ENCODE measurements at places on chromosomes 1 and 21.

- DNase-seq = no peak
Measured at GRCh38 chr1:85495556-85495955, 30.6 kb upstream of the DDAH1 start.

DNA sequence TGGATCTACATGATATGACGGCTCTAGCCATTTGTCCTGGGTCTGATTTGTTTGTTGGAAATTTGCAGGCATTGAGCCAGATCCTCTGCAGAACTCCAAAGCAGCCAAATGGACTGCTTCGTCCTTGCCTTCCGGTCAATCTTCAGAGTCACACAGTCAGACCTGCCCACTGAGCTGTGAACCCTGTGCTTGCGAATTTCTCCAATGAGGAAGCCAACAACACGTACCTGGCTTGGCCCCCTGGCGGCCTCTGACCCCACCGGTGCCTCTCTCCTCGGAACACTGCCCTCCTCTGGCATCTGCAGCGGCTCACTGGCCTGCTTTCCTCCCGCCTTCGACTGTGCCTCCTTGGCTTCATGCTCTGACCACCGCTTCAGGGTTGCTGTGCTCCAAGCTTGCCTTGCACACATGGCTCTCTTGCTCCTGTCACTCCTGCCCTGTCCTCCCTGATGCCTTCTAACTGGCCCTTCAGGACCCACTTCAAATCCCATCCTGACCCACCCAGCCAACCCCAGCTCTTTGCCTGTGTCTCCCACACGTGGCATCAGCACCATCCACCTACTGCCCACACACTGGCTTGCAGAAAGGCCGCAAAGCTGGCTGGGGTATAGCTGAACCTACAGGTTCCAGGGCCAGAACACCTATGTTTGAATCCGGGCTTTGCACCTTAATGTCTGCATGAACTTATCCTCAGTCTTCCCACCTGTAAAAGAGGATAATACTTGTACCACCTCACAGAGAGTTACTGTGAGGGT, 128.2 kb downstream of the KCNN3 start:
- no peak for DNase-seq

GRCh38 chr1:32411261-32411660, 17.0 kb upstream of the BSDC1 start:
- DNase-seq = no peak

DNA sequence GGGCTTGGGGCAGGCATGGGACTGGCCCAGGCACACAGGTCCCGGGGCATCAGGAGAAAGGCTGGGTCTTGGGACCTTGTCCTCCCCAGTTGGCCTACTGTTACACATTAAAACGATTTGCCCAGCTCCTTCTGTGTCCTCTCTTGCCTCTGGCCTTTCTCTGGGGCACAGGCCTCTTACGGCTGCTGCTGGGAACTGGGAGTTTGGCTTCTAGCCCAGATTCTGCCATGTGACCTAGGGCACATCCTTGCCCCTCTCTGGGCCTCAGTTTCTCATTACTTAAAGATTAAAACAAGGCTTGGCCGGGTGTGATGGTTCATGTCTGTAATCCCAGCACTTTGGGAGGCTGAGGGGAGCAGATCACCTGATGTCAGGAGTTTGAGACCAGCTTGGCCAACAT, 14.0 kb downstream of the KDF1 start:
- DNase-seq = no peak

GRCh38 chr1:154863315-154864174, 6.5 kb downstream of the KCNN3 start:
- no peak for DNase-seq

- no peak for DNase-seq
Measured at GRCh38 chr21:17949421-17949820, 130.3 kb upstream of the C21orf91 start.

DNA sequence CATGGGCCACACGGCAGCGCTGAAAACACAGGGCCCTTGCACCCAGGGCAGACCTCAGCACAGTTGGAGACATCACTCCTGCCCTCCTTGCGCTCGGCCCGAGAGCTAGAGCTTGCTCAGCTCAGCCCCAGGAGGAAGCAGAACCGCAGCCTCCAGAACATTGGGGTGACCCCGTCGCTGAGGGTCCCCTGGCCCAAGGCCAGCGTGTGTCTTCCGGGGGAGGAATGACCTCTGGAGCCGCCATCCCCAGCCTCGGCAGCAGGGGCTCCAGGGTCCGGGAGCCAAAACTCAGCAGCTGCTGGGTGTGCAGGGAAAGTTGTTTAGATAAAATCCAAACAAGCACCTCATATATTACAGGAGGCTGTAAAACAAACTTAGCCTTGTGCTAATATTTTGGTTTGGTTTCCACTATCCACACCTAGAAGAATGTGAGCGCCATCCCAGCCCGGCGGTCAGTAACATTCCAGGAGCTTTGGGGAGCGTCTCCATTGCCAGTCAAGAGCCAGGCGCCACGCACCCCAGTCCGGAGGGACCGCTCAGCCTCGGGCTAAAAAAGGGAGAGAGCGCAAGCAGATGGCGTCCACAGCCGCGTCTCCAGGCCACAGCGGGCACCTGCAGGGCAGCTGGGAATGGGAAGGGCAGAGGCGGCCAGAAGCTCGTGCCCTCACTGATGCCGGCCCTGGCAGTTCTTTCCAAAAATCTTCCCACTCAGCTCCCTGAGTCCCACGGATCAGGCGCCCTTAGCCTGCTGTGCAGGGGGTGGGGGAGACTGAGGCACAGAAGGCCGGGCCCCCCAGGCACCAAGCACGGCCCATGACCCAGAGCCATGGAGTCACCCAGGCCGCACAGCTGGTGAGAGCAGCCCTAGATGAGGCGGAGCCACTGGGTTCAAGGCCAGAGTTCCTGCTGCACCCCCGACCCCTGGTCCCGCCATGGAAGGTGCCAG, 52.0 kb downstream of the SLX9 start:
- no peak for DNase-seq

- DNase-seq = no peak
Measured at GRCh38 chr21:40905251-40905650, 58.3 kb upstream of the DSCAM start.

- DNase-seq = no peak
Measured at GRCh38 chr1:113647164-113647563, 112.1 kb downstream of the PHTF1 start.

GRCh38 chr1:147444381-147444780, 96.9 kb upstream of the BCL9 start:
- no peak for DNase-seq

- no peak for DNase-seq
Measured at GRCh38 chr1:221845650-221846371, 103.9 kb upstream of the DUSP10 start.

DNA sequence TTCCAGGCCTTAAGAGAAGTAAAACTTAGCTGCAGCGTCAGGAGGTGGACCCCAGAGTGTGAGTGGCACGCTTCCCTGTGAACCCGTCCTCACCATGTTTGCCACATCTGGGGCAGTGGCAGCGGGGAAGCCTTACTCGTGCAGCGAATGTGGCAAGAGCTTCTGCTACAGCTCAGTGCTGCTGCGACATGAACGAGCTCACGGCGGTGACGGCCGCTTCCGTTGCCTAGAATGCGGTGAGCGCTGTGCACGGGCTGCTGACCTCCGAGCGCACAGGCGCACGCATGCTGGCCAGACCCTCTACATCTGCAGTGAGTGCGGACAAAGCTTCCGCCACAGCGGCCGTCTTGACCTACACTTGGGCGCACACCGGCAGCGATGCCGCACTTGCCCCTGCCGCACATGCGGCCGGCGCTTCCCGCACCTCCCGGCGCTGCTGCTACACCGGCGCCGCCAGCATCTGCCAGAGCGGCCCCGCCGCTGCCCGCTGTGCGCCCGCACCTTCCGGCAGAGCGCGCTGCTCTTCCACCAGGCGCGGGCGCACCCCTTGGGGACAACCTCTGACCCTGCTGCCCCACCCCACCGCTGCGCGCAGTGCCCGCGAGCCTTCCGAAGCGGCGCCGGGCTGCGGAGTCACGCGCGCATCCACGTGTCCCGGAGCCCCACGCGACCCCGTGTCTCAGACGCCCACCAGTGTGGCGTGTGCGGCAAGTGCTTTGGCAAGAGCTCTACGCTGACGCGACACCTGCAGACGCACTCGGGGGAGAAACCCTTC, 9.3 kb downstream of the ZNF672 start:
- no peak for DNase-seq

DNA sequence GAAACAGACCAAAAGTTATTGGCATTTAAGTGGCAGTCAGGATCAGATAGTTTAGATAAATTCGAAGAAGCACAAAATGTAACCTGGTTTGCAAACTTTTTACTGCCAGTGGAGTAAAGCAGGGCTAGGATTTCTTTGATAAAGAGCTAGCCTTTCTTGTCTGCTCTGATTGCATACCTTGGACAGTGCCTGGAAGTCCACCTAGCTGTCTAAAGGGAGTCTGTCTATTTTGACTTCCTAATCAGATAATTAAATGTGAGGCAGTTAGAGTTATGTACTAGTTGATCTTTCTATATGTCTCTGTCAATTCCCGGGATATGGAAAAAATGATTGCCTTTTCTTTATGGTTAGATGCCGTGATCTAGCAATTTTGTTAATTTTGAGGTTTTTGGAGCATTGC, 4.1 kb downstream of the GPSM2 start:
- no peak for DNase-seq

GRCh38 chr1:50420689-50421365, 2.4 kb downstream of the DMRTA2 start:
- no peak for DNase-seq

DNA sequence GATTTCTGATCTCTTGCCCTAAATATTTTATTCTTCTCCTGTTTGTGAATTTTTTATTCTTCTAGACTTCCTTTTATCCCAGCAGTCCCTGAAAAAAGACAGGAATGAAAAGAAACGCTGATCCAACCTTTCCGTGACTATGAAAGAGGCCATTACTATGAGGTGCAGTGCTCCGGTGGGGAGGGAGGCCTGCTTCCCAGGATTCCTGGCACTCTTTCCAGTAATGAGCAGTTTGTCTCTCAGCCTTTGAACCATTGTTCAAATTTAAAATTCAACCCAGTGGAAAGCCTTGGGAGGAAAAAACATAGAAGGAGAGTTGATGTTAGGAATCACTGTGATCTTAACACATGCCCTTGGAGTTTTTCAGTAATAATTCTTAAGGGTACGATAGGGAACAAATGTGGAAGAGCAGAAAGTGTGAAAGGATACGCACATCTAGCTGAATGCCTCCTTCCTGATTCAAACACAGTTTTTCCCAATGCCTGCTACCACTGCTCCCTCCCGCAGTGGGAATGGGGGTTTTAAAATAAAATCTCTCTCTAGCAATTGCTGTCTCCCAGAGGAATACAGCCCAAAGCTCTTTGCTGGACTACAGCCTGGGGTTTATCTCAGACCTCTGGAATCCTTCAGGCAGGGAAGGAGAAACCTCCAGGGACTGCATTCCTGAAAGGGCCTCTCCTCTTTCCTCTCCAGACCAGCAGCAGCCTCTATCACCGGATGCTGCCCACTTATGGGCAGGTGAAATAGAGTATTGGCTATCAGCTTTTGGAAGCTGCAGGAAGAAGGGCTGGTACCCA, 6.1 kb downstream of the IER5 start:
- no peak for DNase-seq

DNA sequence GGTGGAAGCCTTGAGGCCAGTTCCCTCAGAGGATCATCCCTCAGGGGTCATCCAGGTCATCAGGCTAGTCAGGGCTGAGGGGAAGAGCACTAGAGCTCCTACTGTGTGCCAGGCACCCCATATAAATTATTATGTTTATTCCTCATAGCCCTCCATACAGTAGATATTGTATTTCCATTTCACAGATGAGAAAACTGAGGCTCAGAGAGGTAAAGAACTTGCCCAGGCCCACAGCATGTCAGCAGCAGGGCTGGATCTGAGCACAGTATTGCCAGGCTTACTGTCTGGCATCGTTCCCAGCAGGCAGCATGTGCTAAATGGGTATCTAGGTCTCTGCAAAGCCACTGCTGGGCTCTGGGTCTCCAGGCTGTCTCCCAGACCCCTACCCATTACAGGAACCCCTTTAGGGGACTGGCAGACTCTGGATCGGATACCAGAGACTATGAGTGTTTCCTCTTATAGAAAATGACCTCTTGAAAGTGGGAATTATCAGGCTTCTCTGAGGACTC, 153.3 kb downstream of the PTPRU start:
- DNase-seq = no peak

- no peak for DNase-seq
Measured at GRCh38 chr1:51325878-51326755, 4.2 kb downstream of the TTC39A start.

DNA sequence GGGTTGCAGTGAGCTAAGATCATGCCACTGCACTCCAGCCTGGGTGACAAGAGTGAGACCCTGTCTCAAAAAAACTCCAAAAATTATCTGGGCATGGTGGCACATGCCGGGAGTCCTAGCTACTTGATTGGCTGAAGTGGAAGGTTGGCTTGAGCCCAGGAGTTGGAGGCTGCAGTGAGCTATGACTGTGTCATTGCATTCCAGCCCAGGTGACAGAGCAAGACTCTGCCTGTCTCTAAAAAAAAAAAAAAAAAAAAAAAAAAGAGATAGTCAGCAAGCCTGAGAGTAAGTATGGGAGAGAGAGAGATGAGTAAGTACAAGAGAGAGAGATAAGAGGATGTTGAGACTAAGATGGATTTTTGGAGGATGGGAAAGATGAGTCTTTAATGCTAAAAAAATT, 180.8 kb upstream of the CACYBP start:
- DNase-seq = no peak

- DNase-seq = no peak
Measured at GRCh38 chr1:19066248-19066873, 109.9 kb upstream of the IFFO2 start.

DNA sequence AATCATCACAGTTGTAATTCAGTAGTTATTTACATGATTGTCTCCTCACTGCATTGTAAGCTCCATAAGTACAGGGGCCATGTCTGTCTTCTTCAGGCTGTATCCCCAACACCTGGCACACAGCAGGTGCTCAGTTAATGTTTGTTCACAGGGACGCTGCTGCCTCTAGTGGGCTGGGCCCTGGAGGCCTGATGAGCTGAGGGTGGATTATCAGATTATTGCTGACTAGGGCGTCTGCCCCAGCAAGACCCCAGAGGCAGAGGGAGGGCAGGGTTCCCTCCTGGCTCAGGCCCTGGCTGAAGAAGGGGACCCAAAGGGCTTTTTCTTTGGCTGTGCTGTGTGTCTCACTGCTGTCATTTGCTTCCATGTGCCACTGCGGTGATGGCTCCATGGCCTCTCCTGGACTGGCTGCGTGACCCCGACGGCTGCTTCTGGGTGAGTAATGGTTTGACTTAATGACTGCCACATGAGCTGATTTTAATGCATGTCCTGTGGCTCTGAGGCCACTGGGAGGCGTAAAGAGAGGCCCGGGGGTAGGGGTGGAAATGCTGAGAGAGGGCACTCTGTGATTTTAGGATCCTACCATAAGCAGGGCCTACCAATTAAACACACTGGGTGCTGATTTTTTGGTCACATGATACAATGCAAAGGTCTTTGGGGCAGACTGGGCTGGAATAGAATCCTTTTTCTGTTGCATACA, 20.8 kb upstream of the EPB41 start:
- no peak for DNase-seq
